Neural progenitor cell (in vitro differentiated cells): ENCODE measurements at places on chromosomes 11 and 22. TPM values are rescaled to one million over a fixed set of nuclear protein-coding genes. Genes with fewer than 3 reads are reported as not detected.

DNA sequence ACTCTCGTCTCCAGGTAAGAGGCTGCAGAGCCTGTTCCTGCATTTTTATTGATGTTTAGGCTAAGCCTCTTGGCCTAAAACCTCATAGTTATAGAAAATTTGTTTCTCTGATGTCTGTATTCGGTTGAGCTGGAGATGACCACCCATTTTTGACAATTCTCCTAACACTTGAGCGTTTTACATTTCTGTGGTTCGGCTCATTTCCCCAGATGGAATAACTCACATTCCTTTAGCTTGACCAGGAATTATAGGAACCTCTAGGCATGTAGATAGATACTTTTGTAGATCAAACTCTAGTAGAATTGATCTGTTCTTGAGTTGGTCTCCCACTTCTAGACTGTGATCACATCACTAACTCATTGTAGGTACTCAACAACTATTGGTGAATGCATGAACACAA, 172.6 kb upstream of the CADM1 start:
- DNase-seq, result no peak

- no peak for DNase-seq
These were observed 27.8 kb downstream of the MORC2 start for GRCh38 chr22:30940685-30941362.

- no peak for DNase-seq
These were observed 107.5 kb downstream of the TENM4 start for GRCh38 chr11:79333355-79333754.

- DNase-seq, result no peak
These were observed 948 bp upstream of the MRTFA start for GRCh38 chr22:40637183-40638150.

DNA sequence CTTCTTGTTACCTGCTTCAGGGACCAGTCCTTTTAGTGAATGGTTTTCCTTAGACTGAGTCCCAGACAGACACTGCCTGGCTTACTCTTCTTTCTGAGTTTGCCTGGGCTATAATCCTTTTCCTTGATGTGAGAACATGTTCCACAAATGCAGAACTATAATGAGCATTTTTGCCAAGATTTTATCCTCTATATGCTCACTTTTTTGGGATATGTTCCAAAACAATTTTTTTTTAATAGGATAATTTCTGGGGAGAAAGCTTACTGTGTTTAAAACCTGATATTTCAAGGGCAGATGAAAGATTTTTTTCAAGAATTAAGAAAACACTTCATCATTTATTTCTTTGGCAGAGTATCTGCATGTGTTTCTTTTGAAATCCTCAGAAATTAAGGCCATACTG, 110.0 kb upstream of the TENM4 start:
- no peak for DNase-seq

Gene YPEL4
- total RNA-seq, result 0.22 TPM in 1 of 2 replicates, not detected in the other

Gene CFAP300
- 3.5 and 15.2 TPM in 2 replicates for total RNA-seq

Gene MS4A12
- total RNA-seq, result not detected in 2 replicates
